ENCODE measurements at places on chromosomes 6 and 20. TPM values are rescaled to one million over a fixed set of nuclear protein-coding genes. Genes with fewer than 3 reads are reported as not detected.
A peak's percentile ranks its signal among the peaks of the same experiment; 100 is the strongest.

GRCh38 chr20:61176874-61177273, 75.2 kb upstream of the CDH4 start:
- no peak for DNase-seq

DNA sequence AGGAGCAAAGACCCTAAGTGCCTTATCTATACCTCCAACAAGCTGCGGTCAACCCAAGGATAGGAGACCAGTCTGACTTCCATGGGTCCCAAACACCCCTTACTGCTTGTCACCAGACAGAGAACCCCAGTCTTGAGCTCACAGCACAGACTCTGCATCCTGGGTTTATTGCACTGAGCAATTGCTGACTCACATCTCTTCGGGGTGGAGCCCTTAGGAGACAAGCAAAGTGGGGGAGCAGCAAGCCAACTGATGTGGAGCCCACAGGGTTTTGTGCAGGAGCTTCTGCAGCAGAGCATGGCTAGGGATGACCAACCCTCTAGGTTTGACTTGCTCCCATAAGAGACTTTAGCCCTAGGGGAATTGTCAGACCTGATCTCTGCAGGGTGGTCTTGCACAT, 38.6 kb upstream of the EYS start:
- DNase-seq = no peak

GRCh38 chr6:3201388-3201787, 26.1 kb downstream of the TUBB2B start:
- no peak for DNase-seq

The DYNLT1 gene
- 175 TPM for polyA plus RNA-seq

DNA sequence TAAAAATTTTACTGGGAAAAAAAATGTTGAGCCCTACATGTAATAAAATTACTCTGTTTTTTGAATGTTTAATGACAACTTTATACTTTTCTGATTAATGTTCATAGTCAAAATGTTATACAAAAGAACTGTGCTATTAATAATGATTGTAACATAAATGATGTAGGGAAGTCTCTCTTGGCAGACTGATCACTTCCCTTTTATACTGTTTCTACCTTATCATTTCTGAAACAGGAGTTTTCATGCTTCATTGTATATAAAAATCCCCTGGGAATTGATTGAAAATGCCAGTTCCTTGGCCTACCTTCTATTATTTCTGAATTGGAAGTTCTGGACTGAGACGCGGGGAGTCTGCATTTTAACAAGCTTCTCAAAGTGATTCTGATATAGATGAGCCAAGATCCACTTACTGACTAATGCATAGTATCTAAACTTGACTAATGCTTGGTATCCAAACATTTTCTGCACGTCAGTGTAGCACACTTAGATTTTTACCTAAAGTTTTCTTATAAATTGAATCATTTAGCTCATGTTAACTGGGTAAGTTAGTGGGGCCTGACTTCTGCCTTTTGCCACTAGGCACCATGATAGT, 7.2 kb upstream of the HDAC2 start:
- DNase-seq = no peak

DNA sequence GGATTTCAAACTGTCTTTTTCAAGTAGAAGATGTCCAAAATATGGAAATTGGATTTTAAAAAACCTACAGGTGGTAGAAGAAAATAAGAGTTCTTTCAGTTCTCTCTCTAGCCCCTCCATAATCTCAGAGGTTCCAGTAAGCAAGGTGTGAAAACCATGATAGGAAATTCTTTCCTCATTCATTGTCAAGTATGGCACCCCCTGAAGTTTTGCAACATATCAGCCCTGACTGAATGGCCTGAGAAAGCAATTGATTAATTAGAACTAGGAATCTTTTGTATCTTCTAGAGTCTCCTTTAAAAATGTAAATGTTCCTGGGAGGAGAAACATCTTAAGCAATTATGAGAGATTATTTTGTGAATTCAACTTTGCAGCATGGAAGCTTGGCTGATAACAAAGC, 198.7 kb upstream of the STXBP5 start:
- DNase-seq = no peak

- DNase-seq = no peak
Measured at GRCh38 chr6:1890071-1890470, 280.4 kb downstream of the FOXC1 start.

DNA sequence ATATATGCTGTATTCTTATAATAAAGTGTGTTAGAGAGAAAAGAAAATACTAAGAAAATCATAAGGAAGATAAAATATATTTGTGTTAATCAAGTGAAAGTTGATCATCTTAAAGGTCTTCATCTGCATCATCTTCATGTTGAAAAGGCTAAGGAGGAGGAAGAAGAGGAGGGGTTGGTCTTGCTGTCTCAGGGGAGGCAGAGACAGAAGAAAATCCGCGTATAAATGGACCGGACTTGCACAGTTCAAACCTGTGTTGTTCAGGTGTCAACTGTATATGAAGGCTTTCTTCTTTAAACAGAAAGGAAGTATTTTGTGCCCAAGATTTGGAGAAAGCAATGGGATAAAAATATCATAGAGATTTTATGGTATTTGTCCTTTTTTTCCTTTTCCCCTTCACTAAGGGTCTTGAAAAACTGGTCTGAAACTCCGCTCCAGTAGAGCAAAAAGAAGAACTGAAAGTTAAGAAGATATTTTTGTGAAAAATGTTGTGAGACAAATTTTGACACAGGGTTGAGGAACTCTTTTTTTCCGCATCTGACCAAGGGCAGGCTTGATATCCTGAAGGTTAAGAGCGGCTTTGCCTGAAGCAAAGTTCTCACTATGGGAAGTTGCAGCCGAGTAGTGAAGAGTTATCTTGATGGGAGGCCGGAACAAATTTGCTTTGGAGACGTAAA, 350.7 kb downstream of the LAMA2 start:
- DNase-seq = no peak

GRCh38 chr6:106530502-106530901, 98.8 kb downstream of the RTN4IP1 start:
- no peak for DNase-seq

DNA sequence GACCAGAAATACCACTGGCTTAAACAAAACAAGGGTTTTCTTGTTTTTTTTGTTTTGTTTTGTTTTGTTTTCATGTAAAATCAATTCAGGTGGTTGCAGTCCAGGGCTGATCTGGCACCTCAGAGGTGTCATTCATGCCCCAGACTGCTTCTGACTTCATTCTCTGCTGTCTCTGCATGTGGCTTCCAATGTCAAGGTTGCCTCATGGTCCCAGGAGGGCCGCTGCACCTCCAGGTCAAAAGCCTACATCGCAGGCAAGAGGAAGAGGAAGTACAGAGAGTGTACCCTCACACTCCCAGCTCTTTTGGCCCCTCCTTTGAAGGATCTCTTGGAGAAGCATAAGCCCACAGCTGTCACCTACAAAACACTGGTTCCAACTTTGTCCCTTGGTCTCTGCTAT, 1.4 kb upstream of the BTN3A1 start:
- no peak for DNase-seq

GRCh38 chr6:143119260-143119659, 58.6 kb downstream of the AIG1 start:
- no peak for DNase-seq

GRCh38 chr6:128655978-128656498, 135.6 kb upstream of the PTPRK start:
- DNase-seq = peak; percentile 78

- DNase-seq = no peak
Measured at GRCh38 chr6:168256940-168257339, 62.6 kb downstream of the DACT2 start.

The SASH1 gene
- polyA plus RNA-seq = 30.4 TPM

- DNase-seq = no peak
Measured at GRCh38 chr6:163637524-163637923, 223.0 kb downstream of the QKI start.

- no peak for DNase-seq
Measured at GRCh38 chr6:106748547-106749207, 119.3 kb downstream of the QRSL1 start.

DNA sequence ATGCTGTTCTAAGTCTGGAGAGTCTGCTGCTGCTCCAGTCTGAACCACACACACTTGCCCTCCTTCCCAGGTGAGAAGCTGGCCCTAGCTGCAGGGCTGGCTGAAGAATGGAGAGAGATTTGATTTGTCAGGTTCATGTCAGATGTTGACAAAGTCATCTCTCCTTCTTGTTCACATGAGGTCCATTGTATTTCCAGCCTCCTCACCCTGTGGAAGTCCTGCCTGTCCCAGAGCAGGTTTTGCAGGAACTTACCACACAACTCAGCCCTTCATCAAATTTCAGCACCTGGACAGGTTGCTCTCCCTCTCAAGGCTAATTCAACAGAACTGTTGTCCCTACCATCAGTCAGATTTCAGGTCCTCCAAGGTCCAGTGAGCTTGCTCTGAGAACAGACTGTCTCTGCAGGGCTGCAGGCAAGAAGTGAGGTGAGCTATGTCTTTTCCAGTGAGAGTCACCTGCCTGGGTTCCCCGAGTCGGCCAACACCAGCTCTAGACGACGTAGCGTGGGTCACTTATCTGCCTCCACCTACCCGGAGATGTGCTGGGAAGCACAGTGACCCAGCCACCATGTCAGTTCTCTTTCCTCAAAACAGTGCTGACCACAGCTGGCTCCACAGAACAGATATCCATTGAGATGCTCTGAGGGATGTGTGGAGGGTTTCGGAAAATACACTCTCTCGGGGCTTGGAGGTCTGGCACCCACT, 58.0 kb upstream of the CD93 start:
- DNase-seq = no peak

- no peak for DNase-seq
Measured at GRCh38 chr20:753897-754635, 14.2 kb downstream of the SLC52A3 start.

The CLVS2 gene
- polyA plus RNA-seq = under 0.01 TPM

DNA sequence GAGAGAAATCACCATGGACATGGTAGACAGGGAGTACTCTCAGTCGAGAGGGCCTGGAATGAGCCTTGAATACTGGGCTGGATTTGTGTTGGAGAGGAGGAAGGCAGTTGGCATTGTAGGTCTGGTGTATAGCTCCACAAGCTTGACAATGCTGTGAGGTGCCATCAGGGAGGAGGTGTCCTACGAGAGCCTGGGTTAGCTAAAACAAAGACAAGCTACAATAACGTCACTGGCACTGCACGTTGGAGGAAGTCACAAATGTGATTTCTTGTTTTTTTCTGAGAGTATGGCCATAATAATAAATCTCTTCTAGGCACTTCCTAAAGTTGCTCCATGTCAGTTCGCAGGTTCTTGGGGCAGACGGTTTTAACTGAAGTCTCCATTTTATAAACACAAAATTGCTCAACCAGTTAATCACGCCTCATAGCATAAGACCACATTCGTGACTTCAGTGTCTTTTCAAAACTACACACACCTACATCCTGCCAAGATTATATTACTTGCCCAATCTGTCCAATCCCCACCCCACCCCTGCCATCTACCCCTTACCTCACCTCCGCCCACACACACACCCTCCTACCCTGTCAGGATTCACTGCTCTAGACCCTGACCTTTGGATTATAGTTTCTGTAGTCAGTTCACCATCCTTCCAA, 4.4 kb upstream of the HLA-DMB start:
- no peak for DNase-seq

GRCh38 chr6:139588734-139589593, 214.5 kb upstream of the CITED2 start:
- peak; percentile 31 for DNase-seq
